ENCODE measurements at places on chromosomes 4 and X. TPM values are rescaled to one million over a fixed set of nuclear protein-coding genes. Genes with fewer than 3 reads are reported as not detected.

GRCh38 chrX:122817321-122817955 is 366.6 kb upstream of the GRIA3 start:
- no peak for DNase-seq

GRCh38 chrX:151359931-151360871 is 36.8 kb upstream of the VMA21 start:
- peak; percentile 58 for DNase-seq

- DNase-seq: no peak
Observed at GRCh38 chrX:6990552-6991193, 156.8 kb upstream of the STS start.

GRCh38 chr4:8637456-8637984 is 45.0 kb downstream of the CPZ start:
- DNase-seq: no peak

GRCh38 chrX:118562582-118563164 is 67.1 kb downstream of the DOCK11 start:
- no peak for DNase-seq

- DNase-seq: no peak
Observed at GRCh38 chr4:54228961-54229501, at the start of gene PDGFRA. Gene PDGFRA (plus strand): TSS chr4:54229293. CDS start chr4:54258769, 29,476 bp downstream.

- DNase-seq: no peak
Observed at GRCh38 chr4:6799091-6799490, 16.6 kb downstream of the KIAA0232 start.

- no peak for DNase-seq
Observed at GRCh38 chr4:173506597-173507211, 23.3 kb downstream of the HAND2 start.

CPE gene
- not detected for total RNA-seq

MAGEA2 gene
- not detected for total RNA-seq

NCAPG gene
- total RNA-seq: 59.1 TPM

CYLC1 gene
- total RNA-seq: not detected

IL2RG gene
- 389 TPM for total RNA-seq
